ENCODE measurements at places on chromosomes 1 and 21.

DNA sequence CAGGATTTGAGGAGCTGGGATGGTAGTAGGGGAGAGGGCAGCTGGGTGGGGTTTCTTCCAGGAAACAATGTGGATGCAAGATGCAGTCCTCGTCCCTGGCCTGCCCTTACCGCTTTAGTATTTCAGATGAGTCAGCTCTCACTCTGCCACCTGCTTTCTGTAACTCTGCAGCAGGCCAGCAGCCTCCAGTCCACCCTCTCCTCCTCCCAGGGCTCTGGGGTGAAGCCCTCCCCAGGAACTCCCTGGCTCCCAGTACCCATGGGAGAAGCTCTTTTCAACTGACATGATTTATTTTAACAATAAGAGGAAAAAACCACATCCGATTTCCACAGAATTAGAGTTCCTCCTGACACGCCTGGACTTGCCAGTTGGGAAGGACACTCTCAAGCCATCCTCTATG lies 39.0 kb upstream of the IL20 start:
- peak; percentile 71 for DNase-seq

DNA sequence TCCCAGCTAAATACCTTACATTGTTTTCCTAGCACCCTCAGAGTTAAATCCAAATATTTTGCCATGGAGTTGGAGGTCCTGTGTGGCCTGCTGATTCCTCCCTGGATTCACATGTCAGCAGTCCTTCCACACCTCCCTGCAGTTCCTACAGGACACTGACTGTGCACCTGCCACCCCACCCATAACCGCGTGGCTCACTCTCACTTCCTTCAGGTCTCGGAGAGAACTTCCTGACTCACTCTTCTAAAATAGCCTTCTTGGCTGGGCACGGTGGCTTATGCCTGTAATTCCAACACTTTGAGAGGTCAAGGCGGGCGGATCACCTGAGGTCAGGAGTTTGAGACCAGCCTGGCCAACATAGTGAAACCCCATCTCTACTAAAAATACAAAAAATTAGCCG lies 8.4 kb upstream of the CAMTA1 start:
- peak; percentile 63 for DNase-seq

GRCh38 chr1:101112051-101112780 lies 86.6 kb upstream of the DPH5 start:
- DNase-seq: peak; percentile 8

DNA sequence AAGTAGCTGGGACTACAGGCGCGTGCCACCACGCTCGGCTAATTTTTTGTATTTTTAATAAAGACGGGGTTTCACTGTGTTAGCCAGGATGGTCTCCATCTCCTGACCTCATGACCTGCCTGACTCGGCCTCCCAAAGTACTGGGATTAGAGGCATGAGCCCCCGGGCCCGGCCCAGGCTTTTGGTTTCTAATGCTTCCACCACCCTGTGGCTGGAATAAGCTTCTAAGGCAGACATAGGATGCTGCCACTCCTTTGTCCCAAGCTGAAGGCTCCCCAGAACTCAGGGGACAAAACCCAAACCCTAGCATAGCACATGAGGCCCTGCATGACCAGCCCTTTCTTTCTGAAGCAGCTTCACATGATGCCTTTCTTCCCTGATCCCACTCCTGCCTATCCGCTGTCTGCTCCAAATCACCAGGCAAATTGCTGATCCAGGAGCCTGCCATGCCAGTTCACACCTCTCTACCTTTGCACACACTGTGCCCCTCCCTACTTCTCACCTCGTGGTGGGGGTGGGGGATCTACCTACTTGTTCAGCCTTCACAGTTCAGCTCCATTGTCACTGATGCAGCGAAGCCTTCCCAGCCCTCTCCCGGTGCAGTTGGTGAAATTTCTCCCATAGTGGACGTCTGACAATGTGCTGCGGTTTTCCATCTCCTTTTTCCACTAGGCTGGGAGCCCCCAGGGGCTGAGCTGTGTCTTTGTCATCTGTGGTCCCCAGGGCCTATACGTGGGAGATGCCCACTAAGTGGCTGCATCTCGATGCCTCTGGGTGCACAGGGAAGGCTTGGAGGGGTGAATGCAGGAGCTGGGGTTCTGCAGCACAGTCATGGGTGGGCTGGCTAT lies 6.9 kb downstream of the PTPRU start:
- no peak for DNase-seq

DNA sequence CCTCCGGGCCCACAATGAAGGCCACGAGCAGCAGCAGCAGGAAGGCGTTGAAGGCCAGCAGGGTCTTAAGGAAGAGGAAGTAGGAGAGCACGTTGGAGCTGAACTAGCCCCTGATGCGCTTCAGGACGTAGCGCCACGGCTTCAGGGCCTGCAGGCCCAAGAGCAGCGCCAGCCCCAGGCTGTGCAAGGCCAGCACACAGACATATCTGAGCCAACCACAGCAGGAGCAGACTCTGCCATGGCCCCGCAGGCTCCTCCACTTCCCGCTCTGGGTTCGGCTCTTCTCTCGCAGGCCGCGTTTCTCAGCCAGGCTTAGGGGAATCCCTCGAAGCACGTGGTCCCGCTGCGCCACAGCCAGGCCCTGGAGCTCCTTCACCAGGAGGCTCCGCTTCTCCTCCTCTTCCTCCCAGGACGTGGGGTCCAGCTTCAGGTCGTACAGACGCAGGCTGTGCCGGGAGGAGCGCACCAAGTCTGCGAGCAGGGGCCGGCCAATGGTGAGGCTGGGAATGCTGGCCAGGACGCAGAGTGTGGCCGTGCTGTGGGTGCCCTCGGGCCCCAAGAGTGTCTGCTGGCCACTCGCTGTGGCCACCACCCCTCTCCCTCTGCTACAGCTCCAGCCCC lies 41.7 kb downstream of the ZNF691 start:
- no peak for DNase-seq

DNA sequence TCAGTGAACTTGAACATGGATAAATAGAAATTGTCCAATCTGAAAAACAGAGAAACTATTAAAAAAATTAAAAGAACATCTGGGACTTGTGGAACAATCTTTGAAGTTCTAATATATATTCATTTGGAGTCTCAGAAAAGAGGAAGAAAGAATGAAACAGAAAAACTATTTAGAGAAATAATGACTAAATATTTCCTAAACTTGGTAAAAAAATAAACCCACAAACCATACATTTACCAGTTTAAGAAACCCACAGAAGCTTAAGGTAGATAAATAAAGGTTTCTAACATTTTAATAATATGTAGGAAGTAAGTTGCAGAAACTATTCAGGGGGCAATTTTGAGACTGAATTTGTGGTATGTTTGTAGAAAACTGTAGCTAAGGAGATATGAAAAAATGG lies 437.8 kb downstream of the PTBP2 start:
- no peak for DNase-seq

DNA sequence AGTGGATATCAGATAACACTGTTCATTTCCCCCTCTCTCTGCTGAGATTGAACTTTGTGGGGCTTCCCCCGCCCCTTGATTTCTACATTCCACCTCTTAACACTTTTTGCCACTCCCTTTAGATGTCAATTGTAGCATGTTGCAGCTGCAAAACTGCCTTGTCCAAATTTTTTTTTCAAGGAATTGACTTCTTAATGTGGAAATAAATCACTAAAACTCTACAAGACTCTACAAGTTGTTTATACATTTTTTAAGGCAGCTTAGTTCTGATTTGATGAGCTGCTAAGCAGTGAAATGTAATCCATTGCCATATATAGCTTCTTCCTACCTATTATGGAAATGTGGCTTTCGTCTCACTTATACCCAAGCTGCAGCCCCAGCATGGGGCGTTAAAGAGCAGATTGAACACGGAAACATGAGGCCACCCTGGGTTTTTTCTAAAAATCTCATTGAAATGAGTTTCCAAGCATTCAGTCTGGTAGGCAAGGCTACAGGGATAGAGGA lies 132.2 kb downstream of the SYT2 start:
- no peak for DNase-seq

DNA sequence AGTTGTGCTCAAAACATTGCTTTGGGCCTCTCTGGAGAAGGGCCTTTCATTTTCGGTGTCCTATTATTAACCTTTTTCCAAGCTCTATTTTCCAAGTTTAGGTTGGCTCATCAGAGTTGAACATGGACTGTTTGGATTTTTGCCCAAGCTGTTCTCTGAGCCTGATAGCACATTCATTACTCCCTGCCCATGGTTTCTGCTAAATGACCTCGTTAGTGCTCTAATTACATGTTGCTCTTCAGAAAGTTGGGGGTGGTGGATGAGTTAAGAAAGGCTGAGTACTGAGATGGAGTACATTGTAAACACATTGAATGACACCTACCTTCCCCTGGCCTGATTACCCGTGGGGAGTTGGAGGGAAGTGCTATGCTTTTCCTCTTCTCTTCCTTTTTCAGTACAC lies 38.9 kb downstream of the LMO4 start:
- DNase-seq: no peak

DNA sequence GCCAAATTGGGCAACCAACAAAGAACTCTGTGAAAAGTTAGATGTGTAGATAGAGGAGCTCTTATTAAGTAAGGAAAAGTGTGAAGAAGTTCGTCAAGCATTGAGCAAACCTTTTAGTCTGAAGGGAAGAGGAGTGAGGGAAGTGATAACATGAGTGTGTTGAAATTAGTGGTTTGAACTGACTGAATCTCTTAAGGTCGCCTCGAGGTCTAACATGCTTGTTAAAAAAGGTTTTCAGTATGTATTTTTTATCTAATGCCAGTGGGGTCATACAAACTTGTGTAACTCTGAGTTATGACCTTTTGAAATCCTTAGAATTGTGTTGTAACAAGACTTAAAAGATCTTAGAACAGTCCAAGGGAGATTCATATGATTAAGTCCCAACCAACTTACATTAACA lies 34.1 kb downstream of the SOAT1 start:
- DNase-seq: no peak

DNA sequence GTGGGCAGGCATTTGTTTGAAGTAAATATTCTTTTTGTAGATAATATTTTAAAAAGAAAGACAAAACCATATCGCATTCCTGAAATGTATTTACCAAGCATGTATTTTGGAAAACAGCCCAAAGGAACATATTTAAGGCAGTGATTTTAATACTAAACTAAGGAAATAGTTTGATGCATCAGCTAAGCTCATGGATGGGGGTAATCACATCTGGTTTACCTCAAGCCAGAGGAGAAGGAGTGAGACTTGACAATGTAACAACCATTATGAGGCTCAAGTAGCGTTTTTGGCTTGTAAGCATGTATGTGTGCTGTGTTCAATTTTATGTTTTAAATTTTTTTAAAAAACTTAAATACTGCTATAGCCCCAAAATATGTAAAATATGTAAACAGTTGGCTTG lies 390.5 kb downstream of the DISC1 start:
- no peak for DNase-seq

GRCh38 chr1:226428791-226429461 lies 21.0 kb upstream of the PARP1 start:
- no peak for DNase-seq

DNA sequence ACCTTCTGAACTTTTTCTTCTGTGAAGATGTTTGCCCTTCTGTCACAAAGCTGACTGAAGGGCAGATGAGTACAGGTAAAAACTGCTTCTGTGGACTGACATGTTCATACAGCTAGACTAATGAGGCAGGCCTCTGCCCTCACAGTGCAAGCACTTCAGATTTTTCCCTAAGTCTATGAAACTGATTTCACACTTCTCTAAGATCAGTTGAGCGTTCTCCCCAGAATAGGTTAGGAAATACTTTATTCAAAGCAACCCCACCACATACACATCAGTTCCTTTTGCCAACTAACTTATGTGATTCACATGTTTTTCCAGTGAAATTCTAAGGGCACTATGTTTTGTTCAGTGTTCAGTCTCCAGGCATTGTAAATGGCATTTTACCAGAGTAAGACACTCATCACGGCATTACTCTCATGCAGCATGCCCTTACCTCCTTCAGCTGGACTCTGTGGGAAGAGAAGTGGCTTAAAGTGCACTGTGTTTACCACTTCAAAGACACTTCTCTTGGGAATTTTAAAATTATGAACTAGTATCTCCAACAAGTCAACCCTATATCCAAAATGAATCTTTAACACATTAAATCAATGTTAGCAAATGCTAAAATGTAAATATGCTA lies 5.4 kb upstream of the PSMG1 start:
- DNase-seq: no peak

DNA sequence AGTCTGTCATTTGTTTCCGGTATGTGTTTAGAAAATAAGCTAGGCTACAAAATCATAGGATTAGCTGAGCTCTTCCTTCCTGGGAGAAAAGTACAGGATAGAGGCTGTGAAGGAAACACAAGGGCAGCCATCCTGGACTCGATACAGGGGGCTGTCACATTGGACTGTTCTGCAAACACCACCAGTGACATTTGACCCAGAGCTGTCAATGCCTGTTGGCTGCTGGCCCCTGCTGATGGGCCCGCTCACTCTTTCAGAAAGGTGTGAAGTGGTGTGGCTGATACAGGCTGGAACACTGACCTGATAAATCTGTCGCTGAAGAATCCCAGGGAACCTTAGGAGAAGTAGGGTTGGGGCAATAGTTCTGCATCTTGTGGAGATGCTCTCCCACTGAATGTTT lies 183.1 kb downstream of the RHOU start:
- no peak for DNase-seq

GRCh38 chr1:70090141-70090540 lies 115.2 kb downstream of the LRRC40 start:
- no peak for DNase-seq

DNA sequence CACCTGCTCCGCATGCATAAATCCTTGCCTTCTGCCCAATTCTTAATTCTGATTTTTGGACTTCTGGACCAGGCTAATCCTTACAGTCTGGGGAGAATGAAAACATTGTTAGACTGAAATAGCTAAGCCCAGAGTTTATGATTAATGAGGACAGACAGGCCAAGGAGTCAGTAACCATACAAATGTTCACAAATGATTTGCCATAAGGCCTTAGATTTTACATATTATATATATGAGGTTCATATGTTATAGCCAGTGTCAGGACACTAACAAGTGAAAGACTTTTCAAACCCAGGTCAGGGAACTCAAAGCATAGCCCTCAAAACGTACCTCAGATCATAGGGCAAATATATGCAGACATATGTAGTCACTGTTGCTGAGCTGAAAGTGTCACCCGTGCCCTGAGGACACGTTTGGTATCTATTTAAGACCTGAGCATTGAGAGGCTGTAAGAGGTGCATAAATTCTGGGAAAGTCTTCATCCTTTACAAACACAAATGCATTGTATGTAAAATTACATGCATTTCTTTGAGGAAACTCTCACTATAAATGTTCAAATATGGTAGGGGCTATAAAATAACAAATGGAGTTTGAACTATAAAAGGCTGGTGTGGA lies 45.3 kb upstream of the FBXO28 start:
- no peak for DNase-seq

- no peak for DNase-seq
Observed at GRCh38 chr1:84780000-84780716, 89.9 kb upstream of the SSX2IP start.

DNA sequence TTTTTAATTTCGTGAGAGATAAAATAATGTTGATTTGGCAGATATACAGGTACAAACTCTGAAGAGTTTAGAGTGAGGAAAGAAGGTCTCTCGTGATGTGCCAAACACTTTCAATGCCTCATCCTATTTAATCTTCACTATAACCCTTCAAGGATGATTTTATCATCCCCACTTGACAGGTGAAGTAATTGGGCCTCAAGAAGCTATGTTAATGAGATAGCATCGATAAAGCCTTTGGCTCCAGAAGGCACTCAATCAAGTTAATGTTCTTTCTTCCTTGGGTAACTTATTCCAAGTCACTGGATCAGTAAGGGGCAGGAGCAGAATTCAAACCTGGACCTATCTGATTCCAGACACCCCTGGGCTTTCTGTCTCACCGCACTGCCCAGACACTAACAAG lies 7.2 kb downstream of the LMOD1 start:
- no peak for DNase-seq

GRCh38 chr1:44613941-44614340 lies 60.3 kb downstream of the TMEM53 start:
- no peak for DNase-seq

GRCh38 chr1:201649761-201650622 lies 111.1 kb downstream of the NAV1 start:
- DNase-seq: no peak

GRCh38 chr1:231493421-231494185 lies 34.9 kb upstream of the TSNAX start:
- no peak for DNase-seq

All from RPMI8226 (cell line).